ENCODE measurements at places on chromosomes 13 and 19. TPM values are rescaled to one million over a fixed set of nuclear protein-coding genes. Genes with fewer than 3 reads are reported as not detected.

- DNase-seq, result no peak
Observed at GRCh38 chr13:24097064-24097463, 63.5 kb upstream of the SPATA13 start.

DNA sequence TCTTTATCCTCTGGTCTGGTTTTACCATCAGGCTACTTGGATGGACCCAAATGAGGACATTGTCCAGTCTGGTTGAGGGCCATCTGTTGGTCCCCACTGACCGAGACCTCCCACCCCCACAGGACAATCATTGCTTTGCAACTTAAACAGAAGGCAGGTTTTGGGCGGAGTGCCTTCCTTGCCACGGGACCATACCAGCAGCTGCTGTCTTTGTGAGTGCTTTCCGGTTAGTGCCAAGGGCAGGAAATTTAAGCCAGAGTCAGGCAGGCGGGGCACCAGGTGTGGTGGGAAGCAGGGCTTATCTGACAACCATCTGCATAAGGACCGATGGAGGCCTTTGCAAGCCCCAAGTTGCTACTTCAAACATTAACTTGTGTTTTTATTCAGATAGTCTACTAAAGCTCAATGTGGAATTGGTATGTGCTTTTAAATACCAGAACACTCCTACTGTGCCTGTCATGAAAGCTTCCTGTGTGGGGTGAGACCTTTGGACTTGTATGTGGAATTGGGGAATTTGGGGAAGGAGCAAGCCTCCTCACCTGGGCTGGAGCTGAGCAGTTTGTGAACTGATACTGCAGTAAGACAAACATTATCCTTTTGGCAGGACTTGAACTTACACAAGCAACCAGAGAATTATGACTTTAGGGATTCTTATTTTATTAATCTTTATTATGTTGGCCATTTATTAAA, 39.3 kb upstream of the UBE2L5 start:
- DNase-seq, result no peak

- no peak for DNase-seq
Observed at GRCh38 chr19:36423925-36424324, 5.5 kb upstream of the ZFP82 start.

DNA sequence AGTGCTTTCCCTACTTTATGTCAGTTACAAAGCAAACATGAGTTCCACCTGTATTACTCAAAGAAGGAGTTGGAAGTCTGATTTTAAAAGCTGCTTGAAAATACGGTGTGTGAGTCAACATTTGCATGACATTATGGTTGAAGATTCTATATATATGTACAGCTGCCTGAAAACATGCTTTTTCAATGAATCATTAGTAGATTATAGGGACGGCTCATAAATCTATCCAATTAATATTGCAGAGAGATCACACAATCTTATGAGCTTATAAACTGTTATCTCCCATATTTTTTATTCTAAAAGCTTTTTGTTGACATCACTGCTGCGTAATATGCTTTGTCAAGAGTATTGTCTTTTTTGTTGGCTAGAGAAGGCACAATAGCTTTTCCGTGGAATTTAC, 873.8 kb downstream of the SLITRK6 start:
- no peak for DNase-seq

The PTGIR gene
- total RNA-seq, result 3.7 TPM
